ENCODE measurements at places on chromosomes 7 and 10.

DNA sequence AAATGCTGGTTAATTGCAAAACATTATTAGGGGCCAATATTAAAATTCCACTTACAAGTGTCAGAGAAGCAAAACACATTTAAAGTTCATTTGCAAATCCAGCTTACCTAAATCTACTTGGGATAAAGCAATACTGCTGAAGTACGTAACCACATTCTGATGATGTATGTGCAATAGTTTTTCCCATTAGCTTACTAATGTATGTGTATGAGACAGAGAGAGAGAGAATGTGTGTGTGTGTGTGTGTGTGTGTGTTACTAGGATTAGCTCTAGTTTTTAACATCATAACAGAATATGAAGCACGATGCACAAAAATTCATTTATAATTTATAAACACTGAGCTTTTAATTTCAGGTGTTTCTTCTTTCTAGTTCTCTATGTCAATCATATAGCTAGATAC is 1074.2 kb upstream of the C7orf33 start:
- DNase-seq, result no peak

- no peak for DNase-seq
Measured at GRCh38 chr10:70622541-70622940, 20.0 kb upstream of the PRF1 start.

GRCh38 chr7:1192171-1192676 is 32.2 kb upstream of the ZFAND2A start:
- DNase-seq, result no peak

DNA sequence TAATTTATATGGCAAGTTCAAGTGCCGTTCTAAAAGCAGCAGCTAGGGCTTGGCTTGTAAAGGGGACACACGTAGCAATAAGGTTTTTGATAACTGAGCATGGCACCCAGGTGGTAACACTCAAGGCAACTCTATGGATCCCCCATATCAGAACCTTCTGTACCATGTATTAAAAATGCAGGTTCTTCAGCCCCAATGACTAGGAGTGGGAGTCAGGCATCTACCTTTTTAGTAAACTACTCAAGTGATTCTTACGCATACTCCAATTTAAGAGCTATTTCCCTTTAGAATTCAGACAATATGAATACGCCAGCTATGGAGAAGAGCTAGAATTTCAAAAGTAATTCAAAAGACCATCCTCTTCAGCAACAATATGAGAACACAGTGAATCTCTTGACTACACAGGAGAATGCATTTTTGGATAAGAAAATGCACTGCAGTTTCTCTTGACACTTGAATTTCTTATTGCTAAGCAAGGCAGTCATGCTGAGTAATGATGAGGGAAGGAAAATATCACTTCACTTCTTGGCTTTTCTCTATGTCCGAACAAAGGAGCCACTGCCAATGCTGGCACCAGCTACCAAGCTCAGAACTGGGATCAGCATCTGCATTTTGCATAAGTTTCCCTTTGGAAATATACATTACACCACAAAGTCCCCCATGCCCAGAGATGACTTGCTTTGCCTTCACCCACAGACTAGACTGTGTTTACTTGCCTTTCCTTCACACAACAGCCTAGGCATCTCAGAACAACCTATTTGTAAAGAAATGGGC is 53.5 kb downstream of the ABLIM1 start:
- DNase-seq, result no peak

DNA sequence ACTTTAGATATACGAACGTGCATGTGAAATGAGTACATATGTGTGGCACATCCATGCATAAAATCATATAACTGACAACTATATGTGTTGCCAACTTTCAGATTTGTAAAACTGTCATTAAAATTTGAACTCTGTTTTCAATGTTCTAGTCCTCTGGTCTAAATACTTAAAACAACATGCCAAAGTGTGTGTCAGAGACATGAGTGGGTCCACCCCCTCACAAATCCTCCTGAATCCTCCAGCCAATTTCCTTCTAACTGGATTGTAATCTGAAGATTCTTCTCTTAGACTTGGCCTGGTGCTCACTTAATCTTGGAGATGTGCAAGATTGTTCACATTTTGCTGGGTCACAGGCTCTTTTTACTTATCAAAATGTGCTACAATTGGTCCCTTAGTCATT is 184.1 kb downstream of the RELN start:
- DNase-seq, result no peak

DNA sequence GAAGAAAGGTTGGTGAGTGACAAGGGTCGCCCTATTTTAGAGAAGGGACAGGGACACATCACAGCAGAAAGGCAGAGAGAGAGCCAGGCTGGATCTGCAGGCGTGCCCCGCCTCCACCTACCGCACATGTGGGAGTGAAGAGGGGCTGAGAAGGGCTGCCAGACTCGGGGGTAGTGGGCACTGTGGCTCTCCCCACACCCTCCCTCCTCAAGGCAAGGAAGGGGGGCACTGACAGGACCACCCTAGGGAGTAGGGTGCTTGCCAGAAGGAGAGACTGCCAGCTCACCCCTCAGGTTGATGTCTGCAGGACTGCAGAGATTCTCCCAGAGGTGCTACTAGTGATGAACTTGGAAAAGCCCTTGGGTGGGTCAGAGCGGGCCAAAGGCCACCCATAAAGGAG is 62.8 kb upstream of the ZRANB1 start:
- DNase-seq, result no peak

GRCh38 chr10:61065051-61065450 is 121.1 kb upstream of the RHOBTB1 start:
- no peak for DNase-seq

DNA sequence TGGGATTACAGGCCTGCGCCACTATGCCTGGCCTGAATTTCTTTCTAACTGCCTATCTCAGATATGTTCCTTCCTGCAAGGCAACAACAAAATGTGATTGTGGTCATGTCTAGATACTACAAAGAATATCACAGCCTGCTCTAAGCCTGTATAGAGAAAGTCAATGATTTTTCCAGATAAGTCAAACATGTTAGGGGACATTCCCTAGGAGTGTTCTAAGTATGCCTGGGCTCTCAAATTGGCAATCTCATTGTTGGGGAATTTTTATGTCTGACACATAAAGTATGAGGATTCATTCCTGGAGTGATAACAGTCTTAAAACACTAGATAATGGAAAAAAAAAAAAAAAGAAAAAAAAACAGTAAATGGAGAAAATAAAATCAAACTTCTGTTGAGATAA is 406.1 kb downstream of the GATA3 start:
- DNase-seq, result no peak

DNA sequence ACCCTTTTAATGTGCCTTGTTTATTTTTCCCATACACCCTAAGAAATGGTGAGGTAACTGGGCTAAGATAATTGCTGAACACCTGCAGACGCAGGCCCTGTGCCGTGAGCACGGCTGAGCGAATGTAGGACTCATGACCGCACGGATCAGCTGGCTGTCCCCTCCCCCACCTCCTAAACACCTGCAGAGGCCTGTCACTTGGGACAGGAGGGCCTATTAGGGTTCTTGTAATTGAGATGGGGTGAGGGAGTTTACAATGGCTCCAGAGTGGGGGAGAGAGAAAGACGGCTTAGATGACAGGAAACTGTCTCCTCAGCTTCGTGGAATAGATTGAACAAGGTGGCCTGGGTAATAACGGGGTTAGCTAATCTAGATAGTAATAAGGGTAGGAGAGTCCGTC is 291.7 kb upstream of the HABP2 start:
- DNase-seq, result no peak

GRCh38 chr10:132796846-132797245 is 10.9 kb upstream of the NKX6-2 start:
- DNase-seq, result no peak

DNA sequence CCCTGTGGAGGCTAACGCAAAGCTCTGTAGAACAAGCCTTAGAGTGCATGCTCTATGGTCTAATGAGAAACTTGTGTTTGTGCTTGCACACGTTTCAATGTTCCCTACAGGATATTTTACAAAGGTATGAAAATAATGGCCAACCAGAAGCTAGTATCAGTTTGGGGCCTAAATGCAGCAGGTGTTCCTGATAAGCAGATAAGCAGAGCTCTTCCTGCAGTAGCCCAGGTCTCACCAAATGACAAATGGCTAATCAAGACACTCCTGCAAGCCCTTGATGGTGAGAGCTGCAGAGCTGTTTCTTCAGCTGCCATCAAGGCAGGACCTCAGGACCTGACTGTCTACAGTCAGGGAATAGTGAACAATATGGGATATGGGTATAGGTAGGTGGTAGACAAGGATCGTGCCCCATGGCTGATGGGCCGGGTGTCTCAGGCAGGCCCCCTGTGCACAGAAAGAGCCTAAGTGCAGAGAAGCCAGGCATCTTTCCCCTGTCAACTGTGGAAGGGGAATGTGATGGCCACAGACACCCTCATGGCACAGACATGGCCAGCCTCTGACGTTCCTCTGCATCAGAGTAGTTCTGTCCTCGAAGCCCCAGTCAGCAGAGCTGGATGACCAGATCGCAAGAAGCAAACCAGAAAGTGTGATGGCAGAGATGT is 23.2 kb upstream of the RASSF4 start:
- no peak for DNase-seq

GRCh38 chr7:114026486-114027089 is 107.8 kb upstream of the PPP1R3A start:
- no peak for DNase-seq

- no peak for DNase-seq
Measured at GRCh38 chr7:94382746-94383145, 11.9 kb upstream of the COL1A2 start.

DNA sequence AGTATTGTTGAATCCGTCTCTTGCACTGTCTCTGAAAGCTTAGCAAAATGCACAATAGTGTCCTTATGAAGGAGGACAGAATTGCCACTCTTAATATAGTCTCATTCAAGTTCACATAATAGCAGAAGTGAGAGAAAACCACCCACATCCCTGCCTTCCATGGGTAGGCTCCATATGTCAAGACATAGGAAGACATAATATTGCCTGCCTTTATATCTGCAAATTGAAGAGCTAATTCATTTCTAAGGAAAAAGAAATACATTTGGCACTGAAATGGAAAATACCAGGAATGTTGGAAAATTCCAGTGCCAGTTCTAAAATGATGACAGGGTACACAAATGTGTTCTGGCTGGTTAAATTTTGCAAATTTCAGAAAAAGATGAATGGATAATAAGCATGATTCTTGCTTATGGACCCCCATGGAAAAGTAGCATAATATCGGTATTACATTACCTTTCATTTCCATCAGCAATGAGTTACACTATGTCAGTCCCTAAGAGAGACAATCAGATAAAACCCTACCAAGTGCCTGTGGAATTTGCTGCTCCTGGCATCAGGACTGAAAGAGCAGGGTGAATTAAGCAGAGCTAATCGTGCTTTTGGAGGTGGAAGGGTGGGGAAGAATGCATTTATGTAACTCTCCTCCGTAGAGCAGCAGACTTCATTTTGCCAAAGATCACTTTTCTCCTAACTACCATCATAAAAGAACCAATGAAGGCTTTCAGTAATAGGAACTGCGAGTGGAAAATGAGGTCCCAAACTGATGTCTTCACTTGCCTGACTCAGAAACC is 312.6 kb downstream of the FGFR2 start:
- no peak for DNase-seq
